ENCODE measurements at places on chromosomes 11 and 22. TPM values are rescaled to one million over a fixed set of nuclear protein-coding genes. Genes with fewer than 3 reads are reported as not detected.

Gene RAB38
- 10.9 TPM for total RNA-seq

Gene KCNA4
- not detected for total RNA-seq

Gene KCNQ1
- 0.38 TPM for total RNA-seq

Gene PATE2
- not detected for total RNA-seq

Gene FXYD2
- 57.8 TPM for total RNA-seq

Gene OR5P2
- not detected for total RNA-seq

Gene OR5D18
- total RNA-seq = not detected

Gene KDM4D
- total RNA-seq = 1.8 TPM

Gene KCTD14
- 8.5 TPM for total RNA-seq

Gene C22orf15
- 2.7 TPM for total RNA-seq

Gene CRYBA4
- not detected for total RNA-seq
